ENCODE measurements at places on chromosomes 3 and 15.

- DNase-seq: no peak
Observed at GRCh38 chr3:52185837-52186236, 12.1 kb upstream of the ALAS1 start.

DNA sequence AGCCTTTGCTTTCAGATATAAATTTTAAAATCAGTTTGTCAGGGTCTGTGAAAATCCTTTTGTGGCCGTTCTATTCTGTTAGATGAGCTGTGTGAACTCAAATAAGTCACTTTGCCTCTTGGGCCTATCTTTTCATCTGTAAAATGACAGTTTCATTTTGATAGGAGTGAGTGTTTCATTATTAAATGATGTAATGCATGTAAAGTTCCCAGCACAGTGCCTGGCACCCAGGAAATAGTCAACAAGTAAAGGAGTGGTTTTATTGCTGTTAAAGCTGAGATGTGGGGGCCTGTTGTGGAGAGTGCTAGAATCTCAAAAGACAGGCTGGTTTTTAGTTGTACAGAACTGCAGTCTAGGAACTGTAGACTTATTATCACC, 394.5 kb upstream of the CFAP20DC start:
- no peak for DNase-seq

DNA sequence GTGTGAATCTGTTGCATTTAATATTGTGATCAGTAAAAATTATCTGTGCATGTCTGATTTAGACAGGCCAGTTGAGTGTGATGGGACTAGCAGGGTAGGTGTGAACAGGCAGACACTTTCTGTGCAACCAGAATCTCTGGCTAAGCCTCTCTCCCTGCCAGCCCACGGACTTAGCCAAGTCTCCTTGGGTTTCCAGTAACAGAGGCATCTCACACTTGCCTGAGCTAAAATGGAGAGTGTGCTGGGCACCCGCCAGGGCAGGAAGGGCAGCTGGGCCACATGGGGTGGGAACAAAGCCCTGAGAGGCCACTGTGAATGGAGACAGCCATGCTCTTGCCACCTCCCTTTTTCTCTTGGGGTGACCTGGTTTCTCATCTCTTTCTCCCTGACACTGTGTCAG, 12.5 kb upstream of the RPS27L start:
- DNase-seq: no peak

GRCh38 chr3:11306817-11307589, 34.8 kb downstream of the ATG7 start:
- DNase-seq: peak; percentile 83

DNA sequence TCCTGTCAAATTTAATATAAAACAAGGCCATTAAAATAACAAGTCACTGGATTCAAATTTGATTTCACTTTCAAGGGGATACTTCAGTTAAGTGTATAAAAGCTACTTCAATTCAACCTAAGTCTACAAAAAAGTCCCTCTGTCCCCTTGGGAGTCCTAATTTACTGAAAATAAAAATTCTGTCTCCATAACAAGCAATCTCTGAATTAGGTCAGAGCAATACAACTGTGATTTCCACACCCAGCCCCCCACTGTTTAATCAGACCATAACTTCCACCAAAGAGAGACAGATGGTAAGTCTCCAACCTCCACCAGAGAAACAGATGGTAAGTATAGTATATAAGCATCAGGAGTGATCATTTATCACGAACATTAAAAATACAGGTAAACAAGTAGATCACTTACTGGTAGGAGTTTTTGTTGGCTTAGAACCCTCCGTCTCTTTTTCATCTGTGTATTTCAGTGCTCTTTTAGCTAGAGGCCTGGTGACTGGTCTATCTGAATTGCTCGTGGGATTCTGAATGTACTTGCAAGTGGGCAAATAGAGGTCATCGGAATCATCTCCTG, 12.1 kb downstream of the SGO1 start:
- no peak for DNase-seq

- no peak for DNase-seq
Observed at GRCh38 chr3:12658593-12659058, 5.3 kb downstream of the RAF1 start.

- DNase-seq: no peak
Observed at GRCh38 chr15:75733761-75734651, 21.4 kb upstream of the CSPG4 start.

- DNase-seq: no peak
Observed at GRCh38 chr3:150158943-150159625, 188.4 kb upstream of the PFN2 start.

DNA sequence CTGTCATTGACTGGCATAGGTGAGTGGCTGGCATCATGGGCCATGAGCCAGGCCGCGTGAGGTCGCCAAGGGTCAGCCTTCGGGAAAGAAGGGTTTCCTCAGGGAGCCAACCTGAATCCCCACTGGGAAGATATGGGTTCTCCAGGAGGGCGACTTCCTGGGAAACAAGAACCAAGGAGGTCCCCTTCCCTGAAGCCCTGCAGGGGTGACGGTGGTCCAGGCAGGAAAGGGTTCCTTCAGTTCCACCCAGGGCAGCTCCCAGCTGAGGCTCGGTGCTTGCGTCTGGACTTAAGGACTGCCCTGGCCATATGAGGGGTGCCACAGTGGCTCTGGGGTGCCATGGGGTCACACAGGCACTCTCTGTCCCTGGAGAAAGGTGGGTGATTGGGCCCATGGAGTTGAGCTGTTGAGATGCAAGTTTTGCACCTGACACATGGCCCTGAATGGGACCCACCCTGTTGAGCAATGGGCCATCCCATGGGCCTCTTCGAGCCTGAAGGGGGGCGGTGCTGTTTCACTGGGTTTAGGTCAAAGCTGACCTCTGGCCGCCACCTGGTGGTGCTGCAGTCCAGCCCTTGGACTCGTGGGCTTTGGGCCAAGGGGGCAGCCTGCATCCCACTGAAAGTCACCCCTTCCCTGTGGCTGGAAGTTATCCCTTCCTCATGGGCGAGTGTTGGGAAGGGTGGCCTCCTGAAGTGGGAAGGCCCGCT, 228.1 kb downstream of the SNRPN start:
- DNase-seq: no peak

- no peak for DNase-seq
Observed at GRCh38 chr3:189773056-189773455, 141.9 kb downstream of the TP63 start.

- DNase-seq: no peak
Observed at GRCh38 chr3:195718477-195718984, 2.2 kb upstream of the MUC20 start.

DNA sequence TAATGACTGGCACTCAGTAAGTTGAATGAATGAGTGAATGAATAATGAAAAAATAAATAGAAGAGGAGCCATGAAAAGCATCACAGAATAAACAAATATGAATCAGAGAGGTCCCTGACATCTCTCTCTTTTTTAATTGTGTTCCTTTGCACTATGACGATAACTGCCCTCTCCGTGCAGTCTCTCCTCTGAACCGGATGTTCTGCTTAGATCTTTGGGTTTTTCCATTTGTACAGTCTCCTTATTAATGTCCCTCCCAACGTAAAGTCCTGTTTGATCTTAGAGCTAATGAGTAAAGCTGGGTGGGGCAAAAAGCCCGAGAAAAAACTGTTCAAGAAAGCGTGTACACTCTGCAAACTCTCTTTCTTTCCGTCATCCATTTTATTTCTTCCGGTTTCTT, 28.3 kb upstream of the BHLHE40 start:
- no peak for DNase-seq

- no peak for DNase-seq
Observed at GRCh38 chr15:71212146-71212545, 96.9 kb downstream of the THSD4 start.

- peak; percentile 81 for DNase-seq
Observed at GRCh38 chr15:101499863-101500713, 10.6 kb upstream of the PCSK6 start.

DNA sequence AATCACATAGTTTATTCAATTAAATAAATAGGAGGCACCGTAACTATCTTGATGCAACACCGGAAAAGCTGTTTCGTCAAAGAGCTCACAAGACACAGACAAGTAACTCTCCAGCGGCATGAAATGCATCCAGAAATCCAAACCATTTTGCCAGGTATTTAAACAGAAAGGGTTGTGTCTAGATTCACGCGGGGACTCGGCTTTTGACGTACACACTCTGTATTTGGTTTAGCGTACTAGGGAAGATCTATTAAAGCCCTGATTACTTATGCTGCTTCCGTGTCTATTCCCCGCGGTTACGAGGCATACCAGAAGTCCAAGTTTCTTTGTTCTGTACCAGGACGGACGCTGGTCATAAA, 718 bp downstream of the BNIP2 start:
- DNase-seq: peak; percentile 45

GRCh38 chr15:69610277-69610676, 157.7 kb downstream of the RPLP1 start:
- DNase-seq: no peak

DNA sequence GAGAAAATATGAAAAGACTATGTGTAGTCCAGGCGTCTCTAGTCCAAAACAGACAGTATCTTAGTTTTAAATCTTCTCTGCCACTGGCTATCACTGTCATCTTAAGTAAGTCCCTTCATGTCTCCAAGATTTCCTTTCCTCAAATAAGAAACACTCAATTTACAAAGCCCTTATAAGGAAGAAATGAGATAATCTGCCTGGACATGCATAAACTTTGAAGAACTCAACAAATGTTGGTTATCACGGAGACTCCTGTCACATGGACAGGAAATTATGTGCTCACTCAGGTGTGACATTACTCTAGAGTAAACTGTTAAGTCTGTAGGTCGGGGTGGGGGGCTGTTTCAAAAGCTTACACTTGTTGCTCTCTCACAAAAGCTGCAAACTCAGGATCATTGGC, 91.9 kb downstream of the IMPG2 start:
- no peak for DNase-seq

- DNase-seq: peak; percentile 8
Observed at GRCh38 chr15:26838742-26839460, 28.0 kb upstream of the GABRA5 start.

DNA sequence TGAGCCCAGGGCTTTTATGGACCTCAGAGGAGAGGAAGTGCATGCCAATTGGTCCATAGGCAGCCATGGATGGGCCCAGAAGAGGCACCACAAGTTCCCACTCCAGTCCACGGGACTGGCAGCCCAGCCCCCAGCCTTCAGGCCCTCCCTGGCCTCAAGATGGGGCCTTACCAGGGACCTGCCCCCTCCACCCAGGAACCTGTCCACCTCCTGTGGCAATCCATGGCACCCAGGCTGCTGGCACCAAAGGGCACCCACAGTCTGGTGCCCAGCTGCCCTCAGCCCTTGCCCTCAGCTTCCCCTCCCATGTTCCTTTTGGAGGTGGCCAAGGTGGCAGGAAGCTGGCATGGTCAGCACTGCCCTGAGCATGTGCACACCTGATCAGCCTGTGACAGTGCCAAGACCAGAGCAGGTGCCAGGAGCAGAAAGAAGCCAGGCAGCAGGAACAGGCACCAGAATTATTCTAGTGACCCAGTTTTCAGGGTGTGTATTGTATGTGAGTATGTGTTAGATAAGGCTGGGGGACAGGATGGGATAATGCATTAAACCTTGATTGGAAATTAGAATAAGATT, 415.0 kb downstream of the NTRK3 start:
- no peak for DNase-seq

GRCh38 chr3:131708241-131708640, 205.5 kb upstream of the MRPL3 start:
- no peak for DNase-seq

- DNase-seq: peak; percentile 5
Observed at GRCh38 chr15:25710184-25710583, 152.9 kb downstream of the ATP10A start.

DNA sequence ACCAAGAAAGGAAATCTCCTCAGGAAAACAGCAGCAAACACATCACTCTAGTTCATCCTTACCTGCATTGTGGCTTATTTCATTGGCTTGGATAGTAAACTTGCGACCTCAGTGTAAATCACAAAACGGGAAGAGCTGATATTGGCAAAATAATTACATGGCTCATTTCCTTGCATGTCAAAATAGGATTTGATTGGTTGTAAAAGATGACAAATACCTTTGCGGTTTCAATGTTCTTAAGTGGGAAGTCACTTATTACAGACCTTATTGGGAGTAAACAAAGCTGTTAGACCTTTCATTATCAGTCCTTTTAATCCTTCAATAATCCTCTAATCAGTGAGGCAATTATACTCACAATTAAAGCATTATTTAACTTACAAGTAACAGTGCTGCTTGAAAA, 590.6 kb downstream of the MAGI1 start:
- no peak for DNase-seq

DNA sequence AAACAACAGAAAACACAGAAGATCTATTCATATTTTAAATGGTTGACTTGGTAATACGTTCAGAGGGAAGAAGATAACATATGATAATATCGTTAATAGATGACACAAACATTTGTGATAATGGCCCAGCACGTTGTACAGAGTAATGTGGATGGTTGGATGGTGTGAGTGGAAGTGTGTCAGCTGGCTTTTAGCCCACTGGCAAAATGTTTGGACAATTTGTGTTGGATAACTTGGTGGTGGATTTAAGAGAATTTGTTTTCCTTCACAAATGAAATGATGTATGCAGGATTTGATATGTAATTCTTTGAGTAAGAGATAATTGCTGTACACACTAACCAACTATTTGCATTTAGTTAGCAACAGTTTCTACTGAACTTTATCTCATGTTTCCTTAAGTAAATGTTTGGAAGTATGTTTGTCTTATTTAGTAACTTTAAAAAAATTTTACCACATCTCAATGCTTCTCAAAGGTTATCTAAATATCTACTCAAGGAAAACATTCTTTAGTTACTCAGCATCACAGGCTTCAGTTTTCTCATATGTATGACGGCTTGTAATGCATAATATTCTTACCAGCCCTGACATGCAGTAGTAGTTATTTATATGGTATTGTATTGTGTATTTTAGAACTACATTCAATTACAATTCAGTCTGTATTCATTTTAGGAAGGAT, 328.5 kb upstream of the GOLIM4 start:
- DNase-seq: no peak

DNA sequence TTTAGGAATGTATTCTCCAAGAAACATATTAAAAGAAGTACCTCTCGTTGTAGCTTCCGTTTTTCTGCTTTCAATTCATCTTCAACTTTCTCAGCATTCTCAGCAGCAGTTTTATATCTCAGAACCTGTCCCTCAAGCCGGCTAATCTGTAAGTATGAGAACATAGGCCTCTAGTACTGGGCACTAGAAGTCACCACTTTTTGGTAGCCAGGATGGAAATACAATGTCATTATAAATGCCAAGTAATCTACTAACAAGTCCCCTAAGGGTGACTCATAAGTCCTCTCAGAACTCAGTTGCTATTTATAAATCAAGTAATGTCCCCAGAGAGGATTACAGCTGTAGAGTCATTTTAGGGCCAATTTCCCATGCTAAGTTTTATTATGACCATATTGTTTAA, 61.1 kb downstream of the MLH1 start:
- DNase-seq: no peak

DNA sequence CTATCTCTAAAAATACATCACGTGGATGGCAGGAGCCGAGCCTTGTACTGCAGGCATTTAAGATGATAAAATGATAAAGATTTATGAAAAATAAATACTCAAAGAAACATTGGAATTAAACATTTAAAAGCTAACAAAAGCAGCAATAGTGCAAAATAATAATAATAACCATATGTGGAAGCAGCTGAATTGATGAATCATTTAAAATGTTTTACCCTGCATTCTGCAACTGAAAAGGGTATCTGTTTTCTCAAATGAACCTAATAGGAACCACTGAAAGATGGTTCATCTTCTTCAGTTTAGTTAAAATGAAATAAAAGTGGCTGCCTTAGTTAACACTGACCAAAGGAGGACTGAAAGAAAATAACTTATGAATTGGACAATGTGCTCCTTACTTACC, 436.1 kb downstream of the TUSC7 start:
- DNase-seq: no peak

GRCh38 chr3:173618703-173619102, 221.2 kb downstream of the NLGN1 start:
- DNase-seq: no peak
